NCI-H2107 (cell line): ENCODE measurements at places on chromosomes 5 and 9.

GRCh38 chr5:58235299-58235698 is 224.6 kb downstream of the PLK2 start:
- DNase-seq: no peak

- no peak for DNase-seq
These were observed 525 bp downstream of the KIF24 start for GRCh38 chr9:34328500-34328986.

GRCh38 chr9:70479880-70480291 is 65.4 kb upstream of the KLF9 start:
- DNase-seq: no peak

DNA sequence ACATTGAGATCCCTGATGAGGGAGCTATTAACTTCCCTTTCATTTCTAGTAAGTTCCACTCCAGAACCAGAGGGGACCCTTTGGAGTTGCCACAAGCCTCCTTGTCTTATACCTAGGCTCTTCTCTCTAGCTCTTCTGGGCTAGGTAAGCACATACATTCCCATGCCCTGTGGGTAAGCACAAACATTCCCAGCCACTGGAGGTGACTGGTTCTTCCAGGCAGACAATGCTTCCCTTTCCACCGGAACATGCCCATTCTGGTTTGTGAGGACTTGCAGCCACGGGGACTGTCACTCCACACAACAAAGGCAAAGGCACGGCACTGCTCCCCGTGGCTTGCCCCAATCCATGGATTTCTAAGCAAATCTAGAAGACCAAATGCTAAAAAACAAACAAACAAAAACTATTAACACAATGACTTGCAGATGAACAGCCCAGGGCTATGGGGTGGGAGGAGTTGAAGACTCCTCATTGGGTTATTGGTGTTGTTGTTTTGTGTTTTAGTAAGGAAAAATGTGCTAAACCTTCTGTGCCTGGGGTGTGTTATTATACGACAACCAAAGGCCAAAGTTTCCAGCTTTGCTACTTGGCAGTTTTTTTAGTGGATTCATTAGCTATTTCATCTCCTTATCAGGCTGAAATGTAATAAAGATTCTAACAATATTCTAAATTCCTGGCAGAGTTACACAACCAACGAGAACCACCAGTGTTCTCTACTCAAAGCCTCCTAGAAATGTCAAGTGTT is 276.2 kb downstream of the SYK start:
- no peak for DNase-seq

DNA sequence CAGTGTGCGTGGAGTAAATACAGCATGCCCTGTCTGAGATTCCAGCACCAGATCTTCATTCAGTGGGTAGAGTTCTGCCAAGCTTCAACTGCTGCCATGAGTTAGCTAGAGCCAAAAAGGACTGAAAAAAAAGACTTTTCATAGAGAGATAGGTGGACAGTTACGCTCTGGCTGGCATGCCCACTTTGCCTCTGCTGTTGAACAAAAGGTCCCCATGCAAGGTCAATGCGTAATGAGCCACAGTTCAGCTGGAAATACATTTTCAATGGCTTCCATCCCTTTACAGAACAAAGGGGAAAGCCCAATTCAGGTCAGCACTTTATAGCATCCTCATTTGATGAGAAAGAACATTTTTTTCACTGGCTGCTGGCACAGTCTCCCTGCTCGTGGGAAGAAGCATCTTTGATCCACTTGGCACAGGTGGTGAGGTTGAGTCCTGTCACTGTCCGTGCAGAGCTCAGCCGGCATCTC is 86.9 kb upstream of the ERCC6L2 start:
- DNase-seq: no peak

- no peak for DNase-seq
These were observed 373.3 kb downstream of the ARHGEF28 start for GRCh38 chr5:73999297-73999696.

DNA sequence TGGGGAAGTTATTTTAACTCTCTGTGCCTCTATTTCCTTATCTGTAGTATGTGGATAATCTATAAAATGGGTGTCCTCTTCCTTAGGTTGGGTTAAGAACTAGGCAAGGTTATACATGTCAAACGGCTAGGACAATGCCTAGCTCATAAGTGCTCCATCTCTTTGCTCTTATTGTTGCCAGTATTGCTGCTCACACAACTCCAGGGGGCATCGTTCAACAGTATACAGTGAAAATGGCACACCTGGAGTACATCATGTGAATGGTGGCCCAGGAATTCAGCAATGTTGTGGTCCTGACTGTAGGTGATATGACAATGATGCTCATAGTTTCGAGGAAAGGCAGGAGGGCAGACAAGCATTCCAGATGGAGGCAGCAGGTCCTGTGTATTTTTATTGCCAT is 30.1 kb downstream of the SLIT3 start:
- DNase-seq: no peak

GRCh38 chr5:123807177-123807945 is 295.4 kb downstream of the CSNK1G3 start:
- DNase-seq: no peak

DNA sequence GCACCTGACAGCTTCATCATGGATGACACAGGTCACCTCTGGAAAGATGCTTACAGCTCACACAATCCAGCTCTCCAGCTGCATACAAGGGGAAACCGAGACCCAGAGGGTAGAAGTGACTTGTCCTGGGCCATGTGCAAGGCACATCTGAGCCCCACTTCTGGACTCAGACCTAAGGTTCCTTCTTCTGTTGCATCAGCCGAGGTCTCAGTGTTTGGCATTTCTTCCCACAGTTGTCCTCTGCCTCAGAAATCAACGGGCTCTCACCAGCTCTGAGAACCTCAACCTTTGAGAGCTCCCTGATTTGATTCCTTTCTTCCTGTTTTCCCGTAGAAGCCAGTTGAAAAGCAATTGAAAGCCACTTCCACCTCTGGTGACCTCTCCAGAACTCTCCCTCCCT is 38.7 kb upstream of the COL15A1 start:
- DNase-seq: no peak

GRCh38 chr5:173319646-173320045 is 8.6 kb downstream of the STC2 start:
- no peak for DNase-seq

- DNase-seq: no peak
These were observed 516.5 kb downstream of the ACTL7B start for GRCh38 chr9:108339251-108339650.

DNA sequence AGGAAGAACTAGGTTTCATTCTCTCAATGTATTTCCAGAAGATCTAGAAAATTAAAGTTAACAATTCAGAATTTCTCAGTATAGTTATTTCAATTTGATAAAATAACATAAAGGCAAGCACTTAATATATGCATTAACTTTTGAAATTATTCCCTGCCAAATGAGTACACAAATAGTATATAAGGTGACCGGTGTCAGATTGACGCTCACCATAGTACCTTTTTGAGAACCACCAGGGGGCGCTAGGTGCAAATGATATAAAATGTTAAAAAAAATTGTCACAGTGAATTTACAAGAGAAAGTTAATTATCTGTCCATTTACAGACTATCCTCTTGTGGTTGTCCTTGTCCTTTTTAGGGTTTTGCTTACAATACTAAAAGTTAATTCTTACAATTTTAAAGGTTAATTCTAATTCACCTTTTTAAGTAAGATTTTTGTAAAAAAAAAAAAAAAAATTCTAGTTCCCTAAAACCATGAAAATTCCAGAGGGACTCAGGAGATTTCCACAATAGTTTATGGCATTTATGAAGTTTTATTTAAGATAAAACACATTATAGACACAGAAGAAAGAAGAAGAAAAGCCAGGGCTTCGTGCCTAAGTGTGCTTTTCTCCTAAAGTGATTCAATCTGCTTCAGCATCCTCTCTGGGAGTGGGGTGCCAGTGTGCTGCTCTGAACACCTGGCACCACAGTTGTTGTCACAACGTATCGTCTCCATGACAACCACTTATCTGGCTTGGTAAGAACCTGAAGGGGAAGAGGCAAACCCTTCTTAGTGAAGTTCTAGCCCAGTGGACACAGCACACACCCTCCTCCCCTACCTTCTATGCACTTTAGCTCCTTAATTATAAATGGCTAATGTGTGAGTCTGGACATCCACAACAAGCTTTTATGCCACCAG is 1.7 kb downstream of the ADAMTS16 start:
- DNase-seq: peak; percentile 54

DNA sequence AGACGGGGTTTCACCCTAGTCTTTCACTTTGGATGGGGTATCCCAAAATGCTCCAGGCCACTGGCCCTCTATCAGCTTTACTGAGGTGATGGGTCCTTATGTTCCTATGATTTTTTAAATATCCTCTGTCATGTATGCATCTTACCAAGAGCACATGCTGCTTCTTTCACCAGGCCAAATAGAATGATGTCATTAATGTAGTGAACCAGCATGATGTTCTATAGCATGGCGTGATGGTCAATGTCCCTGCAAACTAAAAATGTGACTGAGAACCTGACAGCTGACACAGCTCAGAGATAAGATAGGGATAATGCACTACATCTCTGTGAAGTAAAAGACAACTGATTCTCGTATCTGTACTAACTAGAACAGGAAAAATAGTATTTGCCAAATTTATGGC is 103.6 kb downstream of the SLC1A3 start:
- DNase-seq: no peak

GRCh38 chr5:104345222-104346016 is 782.8 kb upstream of the NUDT12 start:
- no peak for DNase-seq

GRCh38 chr9:134396825-134397224 is 70.6 kb downstream of the RXRA start:
- DNase-seq: no peak

DNA sequence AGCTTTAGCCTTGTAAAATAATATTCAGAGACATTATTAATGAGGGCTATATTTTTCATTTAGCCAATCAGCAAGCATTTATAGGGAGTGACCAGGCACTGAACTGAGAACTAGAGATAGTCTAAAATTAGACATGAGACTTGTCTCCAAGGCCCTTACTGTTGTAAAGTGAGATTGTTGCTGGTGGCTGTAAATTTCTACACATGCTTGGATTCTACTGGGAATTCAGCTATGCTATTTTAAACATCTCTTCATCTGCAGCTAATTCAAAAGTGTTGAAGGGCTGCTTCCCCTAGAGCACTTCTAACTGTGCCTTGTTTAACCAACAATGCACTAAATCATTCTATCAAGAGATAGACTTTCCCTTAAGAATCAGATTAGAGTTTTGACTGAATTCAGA is 67.4 kb downstream of the CHSY3 start:
- no peak for DNase-seq

- DNase-seq: no peak
These were observed 90.3 kb upstream of the PALM2AKAP2 start for GRCh38 chr9:109689701-109690100.

DNA sequence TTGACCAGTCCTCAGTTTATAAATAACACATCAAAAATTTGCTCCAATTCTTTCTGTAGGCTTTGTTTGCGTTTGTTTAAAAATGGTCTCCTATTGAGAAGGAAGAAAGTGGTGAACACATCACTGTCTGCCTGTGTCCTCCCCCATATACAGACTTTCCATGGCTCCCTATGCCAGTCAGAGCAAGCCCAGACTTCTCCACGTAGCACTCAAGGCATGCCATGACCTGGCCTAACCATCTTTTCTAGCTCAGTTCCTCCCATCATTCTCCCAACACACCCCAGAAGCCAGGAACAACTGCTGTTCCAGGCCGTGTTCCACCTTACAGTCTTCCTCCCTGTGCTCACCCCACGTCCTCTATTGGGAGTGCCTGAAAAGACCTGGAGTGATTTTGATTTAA is 129.6 kb upstream of the ZNF618 start:
- no peak for DNase-seq

- DNase-seq: no peak
These were observed 378.2 kb upstream of the RPS23 start for GRCh38 chr5:82656341-82656761.

GRCh38 chr5:33892620-33893137 is 889 bp upstream of the ADAMTS12 start:
- no peak for DNase-seq

DNA sequence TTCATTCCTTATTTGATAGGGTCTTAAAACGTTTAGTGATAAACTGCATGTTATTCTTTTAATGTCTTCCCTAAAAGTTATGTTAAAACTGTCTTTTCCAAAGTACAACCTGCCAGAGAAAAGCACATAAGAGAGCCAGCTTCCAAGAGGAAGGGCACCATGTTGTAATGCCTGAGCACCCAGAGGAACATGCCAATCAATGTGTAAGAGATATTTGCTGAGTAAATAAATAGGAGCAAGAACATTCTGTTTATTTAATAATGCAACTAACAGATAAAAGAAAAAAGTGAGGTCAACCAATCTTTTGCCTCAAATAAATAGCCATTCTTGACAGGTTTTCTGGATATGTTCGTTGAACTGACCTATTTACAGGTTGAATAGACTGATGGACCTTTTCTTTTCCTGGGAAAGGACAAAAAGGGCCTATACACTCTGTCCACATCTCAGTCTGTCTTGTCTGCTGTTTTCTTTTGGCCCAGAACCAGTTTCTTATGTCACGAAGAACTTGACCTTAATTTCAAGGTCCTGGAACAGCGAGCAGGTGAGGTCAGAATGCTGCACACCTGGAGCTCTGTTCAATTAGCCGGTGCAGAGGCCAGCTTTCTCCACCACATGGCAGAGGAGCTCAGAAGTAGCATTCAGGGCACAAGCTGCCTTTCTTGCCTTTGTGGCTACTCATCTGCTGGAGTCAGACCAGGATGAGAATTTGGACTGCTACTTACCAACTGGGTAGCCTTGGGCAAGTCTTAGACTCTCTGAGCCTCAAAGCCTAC is 77.7 kb downstream of the PLCXD3 start:
- no peak for DNase-seq

DNA sequence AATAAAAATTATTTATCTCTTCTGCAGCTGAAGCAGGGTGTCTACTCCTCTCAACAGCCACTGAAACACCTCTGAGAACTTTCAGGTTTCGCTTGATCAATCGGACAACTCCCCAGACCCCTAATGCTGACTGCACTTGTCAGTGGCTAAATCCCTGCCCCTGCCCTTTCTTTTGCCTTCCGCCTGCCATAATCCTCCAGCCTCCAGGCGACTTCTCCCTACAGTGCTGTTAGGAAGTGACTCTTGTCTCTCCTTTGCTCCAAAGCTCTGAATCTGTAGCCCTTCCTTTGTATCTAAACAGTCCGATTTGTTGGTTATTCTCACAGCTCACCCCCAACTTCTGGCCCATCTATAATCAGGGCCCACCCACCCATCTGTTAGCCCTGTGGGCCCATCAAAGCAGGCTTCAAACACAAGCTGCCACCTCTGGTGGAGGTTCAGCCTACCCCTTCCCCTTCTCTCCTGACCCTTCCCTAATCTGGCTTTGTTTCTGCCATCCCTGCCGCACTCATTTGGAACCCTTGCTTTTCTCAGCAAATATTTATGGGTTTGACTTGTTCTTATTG is 53.7 kb upstream of the IFNK start:
- DNase-seq: no peak

- DNase-seq: no peak
These were observed 404.0 kb upstream of the FAM174A start for GRCh38 chr5:100131161-100131560.

- no peak for DNase-seq
These were observed 41.4 kb downstream of the BICD2 start for GRCh38 chr9:92723299-92723625.

- DNase-seq: no peak
These were observed 32.2 kb downstream of the CARD6 start for GRCh38 chr5:40873286-40873880.
